Fibroblast of lung (primary cell): ENCODE measurements at places on chromosomes 16 and 17.

DNA sequence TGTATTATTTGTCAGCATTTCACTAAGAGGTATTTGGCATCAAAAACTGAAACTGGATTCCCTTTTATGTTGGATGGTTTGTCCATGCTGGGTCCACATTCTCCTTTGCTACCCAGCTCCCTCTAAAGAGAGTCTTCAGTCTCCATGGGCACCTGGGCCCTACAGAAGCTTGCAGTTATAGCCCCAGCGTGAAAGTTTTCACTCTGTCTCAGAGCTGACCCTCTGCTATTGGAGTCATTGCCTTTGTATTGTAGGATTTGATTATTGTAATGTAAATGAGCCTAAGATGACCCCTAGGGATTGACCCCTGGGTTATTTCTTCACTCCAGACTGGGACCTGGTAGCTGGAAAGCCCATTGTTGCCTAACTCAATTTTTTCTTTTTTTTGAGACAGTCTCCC lies 1026.5 kb upstream of the EEF2KMT start:
- no peak for DNase-seq

DNA sequence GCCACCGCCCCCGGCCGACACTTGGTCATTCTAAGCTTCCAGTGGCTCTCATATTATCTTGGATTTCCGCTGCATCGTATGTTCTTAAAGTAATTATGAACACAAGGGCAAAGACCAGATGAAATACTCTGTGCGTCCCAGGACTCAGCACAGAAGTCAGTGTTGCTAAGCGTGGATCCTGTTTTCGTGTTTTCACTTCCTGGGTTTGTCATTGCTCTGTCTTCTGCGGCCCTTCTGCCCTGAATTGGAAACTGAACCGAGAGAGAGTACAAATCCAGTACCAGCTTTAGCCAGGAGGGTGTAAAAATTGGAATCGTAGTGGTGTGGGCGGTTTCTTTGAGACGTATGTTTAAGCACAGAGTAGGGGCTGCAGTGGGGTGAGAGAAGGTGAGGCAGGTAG lies 32.7 kb downstream of the DBNDD1 start:
- DNase-seq = no peak

DNA sequence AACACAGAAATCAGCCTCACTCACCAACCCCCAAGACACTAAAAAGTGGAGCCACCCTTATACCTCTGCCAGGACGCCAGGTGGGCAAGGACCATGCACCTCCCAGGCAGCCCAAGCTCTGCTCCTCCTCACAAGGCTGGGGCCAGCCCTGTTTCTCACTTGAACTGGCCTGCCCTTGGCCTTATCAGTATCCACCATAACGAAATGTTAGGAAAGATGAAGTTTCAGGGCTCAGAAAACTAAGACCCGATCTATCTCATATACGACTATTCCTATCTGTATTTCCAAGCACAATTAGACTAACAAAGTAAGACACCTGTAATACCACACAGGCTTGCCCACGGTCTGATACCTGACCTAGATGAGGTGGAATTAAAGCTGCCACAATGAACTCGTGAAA lies 6.9 kb downstream of the FBXO31 start:
- DNase-seq = no peak

GRCh38 chr16:51155820-51156806 lies 5.0 kb upstream of the SALL1 start:
- peak; percentile 40 for DNase-seq

- DNase-seq = no peak
Measured at GRCh38 chr16:12658506-12658905, 145.2 kb downstream of the CPPED1 start.

DNA sequence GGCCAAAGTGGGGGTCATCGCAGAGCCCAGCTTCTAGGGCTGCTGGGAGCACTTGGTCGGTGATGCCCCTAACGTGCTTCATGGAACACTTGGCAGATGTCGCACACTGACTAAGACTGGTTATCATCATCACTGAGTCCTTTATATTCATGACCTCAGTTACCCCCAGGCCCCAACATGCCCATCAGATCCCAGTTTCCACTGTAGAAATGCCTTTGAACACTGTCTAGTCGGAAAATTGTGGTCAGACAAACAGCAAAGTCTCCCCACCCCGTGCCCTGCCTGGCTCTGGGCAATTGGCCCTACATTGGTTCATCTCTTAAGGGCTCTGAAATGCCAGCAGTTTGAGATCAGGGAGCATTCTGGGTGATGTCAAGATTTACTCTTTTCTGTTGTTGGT lies 51.3 kb downstream of the NKD1 start:
- no peak for DNase-seq

GRCh38 chr16:70416748-70417616 lies 21.9 kb downstream of the ST3GAL2 start:
- DNase-seq = no peak

- no peak for DNase-seq
Measured at GRCh38 chr16:83849421-83849820, 41.6 kb downstream of the HSBP1 start.

GRCh38 chr17:40548491-40548981 lies 16.7 kb downstream of the CCR7 start:
- no peak for DNase-seq

DNA sequence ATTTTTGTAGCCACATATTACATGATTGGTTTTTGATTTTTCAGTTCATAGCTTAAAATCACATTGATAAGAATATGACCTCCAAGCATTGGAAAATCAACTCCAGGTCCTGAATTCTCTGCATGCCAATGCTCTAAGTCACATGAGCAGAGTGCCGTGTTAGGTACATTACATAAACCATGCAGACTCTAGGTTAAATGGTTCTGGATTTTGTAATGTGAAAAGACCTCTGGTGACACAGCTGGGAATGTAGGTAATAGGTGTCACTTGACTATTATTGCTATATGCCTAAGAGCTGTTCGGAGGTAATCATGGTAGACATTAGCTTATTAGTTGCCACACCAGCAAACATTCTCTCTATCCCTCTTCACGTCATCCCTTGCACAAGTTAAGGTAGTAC lies 231.1 kb upstream of the SALL1 start:
- no peak for DNase-seq

GRCh38 chr17:57091186-57091618 lies 6.2 kb downstream of the AKAP1 start:
- DNase-seq = no peak

DNA sequence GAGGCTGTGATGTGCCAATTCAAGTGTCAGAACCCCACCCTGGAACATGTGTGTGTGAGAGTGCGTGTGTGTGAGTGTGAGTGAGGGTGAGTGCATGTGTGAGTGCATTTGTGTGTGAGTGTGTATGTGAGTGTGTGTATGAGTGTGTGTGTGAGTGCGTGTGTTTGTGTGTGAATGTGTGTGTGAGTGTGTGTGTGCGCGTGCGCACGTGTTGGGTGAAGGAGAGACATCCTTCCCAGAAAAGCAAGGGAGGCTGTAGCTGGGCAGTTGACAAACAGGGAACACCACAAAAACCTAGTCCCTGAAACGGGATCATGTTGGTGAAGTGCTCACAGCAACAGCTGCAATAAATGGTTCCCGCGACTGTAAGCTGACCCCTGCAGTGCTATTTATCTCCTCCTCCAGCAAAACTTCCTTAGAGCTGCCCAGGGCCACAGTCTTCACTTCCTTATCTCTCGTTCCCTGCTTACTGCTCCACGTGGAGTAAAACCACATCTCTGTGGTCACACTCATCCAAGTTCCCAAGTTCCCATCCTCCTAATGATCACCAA lies 40.1 kb upstream of the RPL38 start:
- DNase-seq = no peak

GRCh38 chr16:4607841-4608703 lies 6.6 kb downstream of the UBALD1 start:
- no peak for DNase-seq

DNA sequence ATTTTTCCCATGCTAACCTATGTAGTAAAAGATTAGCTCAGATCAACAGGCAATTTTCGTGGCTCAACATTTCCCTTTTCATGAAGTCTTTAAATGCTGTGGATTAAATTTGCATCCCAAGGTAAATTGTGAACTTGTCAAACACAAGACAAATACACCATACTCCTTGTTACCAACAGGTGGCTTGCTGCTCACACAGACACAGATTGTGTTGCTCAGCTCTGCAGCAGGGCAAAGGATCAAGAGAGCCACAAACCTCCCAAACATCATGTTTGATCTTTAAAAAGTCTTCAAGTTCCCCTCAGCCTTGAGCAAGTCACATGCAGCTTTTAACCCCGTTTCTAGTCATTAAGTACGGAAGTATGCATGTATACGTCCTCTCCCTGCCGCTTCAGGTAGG lies 119.6 kb upstream of the CNTNAP4 start:
- no peak for DNase-seq

- DNase-seq = peak; percentile 49
Measured at GRCh38 chr16:9159839-9160550, 68.6 kb downstream of the HAPSTR1 start.

DNA sequence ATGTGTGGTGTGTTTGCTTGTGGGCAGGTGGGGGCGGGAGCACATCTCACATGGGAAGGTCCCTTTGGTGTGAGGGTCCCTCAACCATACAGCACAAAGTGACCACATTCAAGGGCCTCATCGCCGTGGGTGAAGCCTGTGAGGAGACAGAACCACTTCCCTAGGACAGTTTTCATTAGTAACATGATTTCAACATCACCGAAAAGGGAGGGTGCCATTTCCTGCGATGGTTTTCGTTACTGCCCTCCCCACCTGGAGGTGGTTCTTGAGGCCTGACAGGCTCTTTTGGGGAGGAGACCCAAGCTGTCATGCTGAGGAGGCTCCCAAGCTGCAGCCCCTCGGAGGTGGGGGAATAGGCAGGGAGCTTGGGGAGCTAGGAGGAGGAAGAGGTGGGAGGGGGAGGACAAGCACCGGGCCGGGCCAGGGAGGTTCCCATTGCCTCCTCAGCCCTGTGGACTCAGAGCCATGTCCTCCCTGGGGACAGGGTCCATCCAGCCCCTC lies 9.5 kb downstream of the CD300LB start:
- no peak for DNase-seq

DNA sequence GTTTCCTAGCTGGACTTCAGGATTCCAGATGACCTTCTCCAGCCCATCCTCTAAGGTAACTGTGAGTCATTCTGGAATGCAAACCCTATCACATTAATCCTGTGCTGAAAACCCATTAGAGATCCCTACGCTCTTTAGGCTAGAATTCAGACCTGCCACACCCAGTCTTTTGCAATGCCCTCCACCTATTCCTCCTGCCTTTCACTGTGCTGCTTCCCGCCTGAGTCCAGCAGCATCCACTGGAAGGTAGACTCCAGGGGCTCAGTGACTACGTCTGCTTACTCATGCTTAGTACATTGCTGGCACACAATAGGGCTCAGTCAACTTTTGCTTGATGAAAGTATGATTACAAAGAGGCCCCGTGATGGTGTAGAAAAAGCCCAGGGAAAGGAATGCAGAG lies 121.1 kb downstream of the SPACA3 start:
- DNase-seq = peak; percentile 2

DNA sequence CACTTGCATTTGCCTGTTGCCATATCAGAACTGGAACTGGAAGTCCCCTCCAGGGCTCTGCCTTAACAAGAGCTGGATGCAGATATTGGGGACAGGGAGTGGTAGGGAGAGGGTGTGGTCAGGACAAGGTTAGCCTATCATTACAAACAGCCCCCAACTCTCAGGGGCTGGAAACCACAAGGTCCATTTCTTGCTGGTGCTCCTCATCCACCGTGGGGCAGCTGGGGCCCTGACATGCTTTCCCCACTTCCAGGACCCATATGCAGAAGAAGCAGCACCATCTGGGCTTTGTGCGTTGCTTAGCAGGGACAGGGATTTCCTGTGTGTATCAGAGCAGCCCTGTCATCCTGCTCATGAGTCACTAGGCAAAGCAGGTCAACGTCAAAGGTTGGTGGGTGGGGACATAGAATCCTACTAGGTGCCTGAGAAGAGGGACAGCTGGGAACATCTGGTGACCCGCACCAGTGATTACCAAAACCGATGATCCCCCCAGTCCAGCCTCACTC lies 26.9 kb downstream of the RGS9 start:
- DNase-seq = peak; percentile 74

GRCh38 chr17:78230996-78231935 lies at the start of gene TMEM235:
Gene TMEM235 (plus strand): TSS chr17:78231631. CDS start chr17:78232024, 393 bp downstream.
- no peak for DNase-seq

- DNase-seq = no peak
Measured at GRCh38 chr17:76502341-76503211, 1.4 kb upstream of the RHBDF2 start.

DNA sequence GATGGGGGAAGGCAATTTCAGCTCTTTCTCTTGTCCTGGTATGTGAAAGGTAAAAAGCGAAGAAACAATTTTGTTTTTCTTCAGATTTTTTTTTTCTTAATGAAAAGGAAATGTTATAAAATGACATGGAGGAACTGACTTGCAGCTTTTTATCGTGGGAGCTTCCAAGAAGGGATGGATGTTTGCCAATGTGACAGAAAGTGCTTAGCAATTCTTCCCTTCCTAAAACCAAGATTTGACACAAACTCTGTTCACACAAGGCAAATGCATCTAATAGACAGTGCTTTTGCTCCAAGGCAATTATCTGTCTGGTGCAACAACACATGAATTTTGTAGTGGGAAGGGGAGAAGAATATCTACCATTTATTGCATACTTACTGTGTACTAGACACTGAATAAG lies 988.5 kb downstream of the CDH11 start:
- no peak for DNase-seq

- peak; percentile 84 for DNase-seq
Measured at GRCh38 chr17:40373324-40373723, 8.8 kb upstream of the GJD3 start.
